ENCODE measurements at places on chromosomes 3 and 15.

DNA sequence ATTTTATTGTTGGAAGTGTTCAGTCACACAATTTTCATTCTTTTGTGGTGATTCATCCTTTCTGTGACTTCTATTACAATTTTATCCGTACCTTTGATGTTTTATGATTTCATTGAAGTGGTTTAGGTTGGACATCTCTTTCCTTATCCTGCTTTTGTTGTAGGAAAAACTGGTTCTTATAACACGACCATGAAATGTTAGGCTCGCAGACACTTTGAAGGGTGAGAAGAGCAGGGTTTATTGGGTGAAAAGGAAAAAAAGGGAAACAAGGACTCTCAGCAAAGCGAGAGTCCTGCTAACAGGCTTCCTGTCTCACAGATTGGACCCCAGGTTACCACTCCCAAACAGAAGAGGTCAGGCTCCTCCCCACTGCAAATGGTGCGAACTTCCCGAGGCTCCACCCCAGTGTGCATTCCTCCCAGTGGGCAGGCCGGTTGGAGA is 257.4 kb downstream of the STXBP5L start:
- no peak for DNase-seq

- no peak for DNase-seq
Measured at GRCh38 chr3:116405231-116405630, 40.1 kb downstream of the LSAMP start.

GRCh38 chr3:194058189-194058571 is 77.8 kb upstream of the HES1 start:
- DNase-seq: no peak

DNA sequence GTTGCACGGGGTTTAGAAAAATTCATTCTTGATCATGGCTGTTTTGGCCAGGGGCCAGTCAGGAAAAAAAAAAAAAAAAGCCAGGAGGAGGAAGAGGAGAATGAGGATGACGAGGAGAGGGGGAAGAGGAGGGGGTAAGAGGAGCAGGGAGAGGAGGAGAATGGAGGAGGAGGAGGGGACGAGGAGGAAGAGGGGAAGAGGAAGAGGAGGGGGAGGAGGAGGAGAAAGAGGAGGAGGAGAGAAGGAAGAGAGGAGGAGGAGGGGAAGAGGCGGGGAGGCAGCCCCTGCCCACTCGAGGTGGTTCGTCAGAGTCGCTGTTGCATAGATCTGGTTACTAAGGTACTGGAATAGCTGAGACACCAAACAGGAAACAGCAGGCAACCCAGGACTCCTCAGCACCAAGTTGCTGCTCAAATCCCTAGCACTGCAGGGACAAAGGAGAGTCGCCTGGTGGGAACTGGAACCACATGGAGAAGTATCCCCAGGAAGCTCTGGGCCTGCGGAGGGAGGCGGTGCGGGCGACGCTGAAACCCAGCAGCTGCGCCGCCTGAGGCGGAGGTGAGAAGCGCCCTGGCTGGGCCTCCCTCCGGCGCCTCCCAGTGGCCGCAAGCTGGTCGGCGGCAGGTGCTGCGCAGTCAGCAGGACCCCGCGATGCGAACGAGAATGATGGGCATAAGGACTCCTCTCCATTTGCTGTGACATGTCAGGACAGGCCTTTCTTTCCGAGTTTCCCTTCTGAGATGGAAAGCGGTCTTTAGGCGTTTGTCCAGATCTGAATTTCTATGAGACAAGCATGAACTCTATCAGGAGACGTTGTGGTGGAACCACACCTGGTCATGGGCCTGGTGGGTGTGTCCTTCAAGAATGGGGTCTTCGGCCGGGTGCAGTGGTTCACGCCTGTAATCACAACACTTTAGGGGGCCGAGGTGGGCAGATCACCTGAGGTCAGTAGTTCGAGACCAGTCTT is 17.5 kb downstream of the FAM240A start:
- DNase-seq: peak; percentile 63

- no peak for DNase-seq
Measured at GRCh38 chr3:127551178-127551577, 39.4 kb downstream of the TPRA1 start.

DNA sequence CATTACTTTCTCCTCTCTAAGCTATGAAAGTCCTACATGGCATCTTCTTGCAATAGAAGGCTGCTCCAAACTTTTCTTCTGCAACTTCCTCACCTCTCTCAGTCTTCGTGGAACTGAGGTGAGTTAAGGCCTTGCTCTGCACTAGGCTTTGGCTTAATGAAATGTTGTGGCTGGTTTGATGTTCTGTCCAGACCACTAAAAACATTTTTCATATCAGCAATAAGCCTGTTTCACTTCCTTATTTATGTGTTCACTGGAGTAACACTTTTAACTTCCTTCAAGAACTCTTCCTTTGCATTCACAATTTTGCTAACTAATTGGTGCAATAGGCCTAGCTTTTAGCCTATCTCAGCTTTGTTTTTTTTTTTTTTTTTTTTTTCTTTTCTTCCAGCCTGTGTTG is 335.3 kb upstream of the NECTIN3 start:
- no peak for DNase-seq

DNA sequence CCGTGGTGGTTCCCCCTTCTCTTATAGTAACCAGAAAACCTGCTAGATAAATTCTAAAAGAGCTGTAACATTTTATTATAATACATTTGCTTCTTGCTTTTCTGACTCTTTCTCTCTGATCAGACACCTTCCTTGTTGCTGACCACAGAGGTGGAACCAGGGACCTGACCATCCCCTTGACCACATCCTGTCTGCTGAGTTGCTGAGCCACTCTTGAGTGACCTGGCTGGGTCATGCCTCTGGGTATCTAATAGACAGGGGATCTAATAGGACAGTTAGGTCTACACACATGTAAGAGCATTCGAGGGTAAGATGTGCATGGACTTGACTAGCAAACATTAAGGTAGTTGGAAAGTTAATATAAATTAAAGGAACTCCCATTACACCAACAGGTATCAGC is 22.8 kb upstream of the TRIM59 start:
- DNase-seq: no peak

- DNase-seq: no peak
Measured at GRCh38 chr3:134251731-134252391, 1.2 kb upstream of the RYK start.

DNA sequence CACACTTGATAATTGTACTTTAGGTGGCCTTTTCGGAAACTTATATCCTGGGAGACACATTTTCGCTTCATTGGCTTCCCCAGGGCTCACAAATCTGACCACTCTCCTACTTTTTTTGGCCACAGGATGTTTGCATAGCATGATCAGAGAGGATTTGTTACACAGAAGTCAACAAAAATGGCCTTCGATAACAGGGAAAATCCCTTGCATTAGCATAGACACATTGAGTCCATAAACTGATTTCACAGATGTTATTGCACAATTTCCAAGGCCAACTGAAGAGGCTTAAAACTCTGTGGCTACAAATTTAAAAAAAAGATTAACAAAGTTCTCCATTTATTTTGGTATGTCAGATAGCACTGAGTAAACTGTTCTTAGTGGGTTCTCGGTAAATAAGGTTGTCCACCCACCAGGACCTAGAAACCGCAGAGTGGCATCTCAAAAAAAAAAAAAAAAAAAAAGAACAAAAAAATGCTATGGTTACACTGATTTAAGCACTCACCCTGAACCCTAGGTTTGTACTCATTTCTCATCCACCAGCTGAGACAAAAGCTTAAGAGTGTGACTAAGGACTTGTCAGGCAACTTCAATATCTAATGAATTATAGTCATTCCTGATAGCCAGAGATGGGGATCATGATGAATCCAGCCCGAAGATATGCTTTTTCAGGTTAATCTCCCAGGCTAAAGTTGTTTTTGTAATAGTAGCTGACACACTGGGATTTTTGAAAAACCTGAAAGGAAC is 188.9 kb upstream of the SYNPR start:
- no peak for DNase-seq

DNA sequence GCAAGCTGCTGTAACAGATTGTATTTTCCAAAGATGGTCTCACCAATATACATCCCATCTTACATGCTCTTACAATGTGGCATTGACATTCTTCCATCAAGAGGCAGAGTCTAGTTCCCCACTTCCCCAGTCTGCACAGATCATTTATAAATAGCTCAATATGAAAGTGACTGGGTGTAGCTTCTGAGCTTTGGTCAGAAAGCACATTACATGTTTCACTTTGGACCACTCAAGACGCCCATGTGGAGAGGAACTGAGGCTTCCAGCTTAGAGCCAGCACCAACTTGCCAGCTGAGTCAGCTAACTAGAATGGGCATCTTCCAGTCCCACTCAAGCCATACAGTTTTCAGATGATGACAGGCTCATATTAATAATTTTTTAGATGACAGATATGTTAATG is 45.5 kb downstream of the GREM1 start:
- DNase-seq: no peak

DNA sequence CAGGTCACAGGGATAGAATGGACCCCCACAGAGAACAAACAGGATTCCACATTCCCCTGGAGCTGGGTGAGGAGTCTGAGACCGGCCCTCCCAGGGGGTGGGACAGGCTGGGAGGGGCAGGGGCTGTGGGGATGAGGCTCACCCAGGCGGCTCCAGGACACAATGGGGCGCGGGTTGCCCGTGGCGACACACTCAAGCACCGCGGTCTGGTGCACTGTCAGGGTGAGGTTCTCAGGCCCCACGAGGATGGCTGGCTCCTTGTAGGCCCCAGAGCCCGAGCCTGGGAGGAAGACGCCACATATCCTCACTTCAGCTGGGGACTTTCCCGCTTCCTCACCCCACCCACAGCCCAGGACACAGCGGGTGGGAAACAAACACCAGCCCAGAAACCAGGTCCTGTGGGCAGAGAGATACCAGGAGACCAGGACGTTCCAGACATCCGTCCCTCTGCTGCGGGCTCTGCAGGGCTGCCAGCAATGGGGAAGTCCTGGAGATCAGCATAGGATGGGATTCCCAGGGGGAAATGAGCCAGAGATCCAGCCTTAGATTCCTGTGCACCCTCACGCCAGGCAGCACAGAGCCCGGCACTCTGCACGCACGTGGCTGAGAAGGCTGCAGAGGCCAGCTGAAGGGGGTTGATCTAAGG is 30.2 kb downstream of the RNU5B-1 start:
- no peak for DNase-seq

- DNase-seq: no peak
Measured at GRCh38 chr15:78092261-78093041, at the start of gene SH2D7. Gene SH2D7, plus strand, starts transcription at chr15:78092561. Its CDS starts 24 bp downstream, at chr15:78092585.

GRCh38 chr3:11155341-11156025 is 1.2 kb downstream of the HRH1 start:
- DNase-seq: no peak

DNA sequence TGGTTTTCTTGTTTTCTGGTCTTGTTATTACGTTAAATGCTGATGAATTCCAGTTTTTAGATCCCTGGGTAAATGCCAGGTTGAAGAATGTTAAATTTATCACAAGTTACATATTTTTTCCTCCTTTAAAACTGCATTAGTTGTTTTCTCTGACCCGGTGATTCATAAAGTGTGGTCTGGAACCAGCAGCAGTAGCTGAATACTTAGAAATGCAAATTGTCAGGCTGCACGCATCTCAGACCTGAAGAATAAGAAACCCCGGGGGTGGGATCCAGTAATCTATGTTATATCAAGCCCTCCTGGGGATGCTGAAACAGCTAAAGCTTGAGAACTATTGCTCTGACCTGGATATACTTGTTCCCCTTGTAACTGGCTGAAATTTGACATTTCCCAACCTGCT is 69.1 kb downstream of the PEX5L start:
- DNase-seq: no peak

- no peak for DNase-seq
Measured at GRCh38 chr3:69838217-69838616, 99.0 kb downstream of the MITF start.

- no peak for DNase-seq
Measured at GRCh38 chr15:66880380-66881155, 178.5 kb downstream of the SMAD6 start.

DNA sequence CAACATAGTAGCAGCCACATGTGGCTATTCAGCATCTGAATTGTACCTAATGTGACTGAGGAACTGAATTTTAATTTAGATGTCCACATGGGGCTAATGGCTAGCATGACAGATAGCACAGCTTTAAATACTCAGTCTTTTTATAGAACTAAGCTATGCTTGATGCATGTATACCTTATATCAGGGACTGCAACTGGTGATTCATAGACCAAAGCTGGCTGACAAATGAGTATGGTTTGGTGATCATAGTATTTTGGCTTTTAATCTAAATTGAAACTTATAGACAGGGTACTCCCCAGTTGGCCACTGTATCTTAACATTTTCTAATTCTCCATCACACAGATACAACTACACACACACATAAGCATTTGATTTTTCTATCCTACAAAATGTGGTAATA is 83.6 kb downstream of the IGSF11 start:
- DNase-seq: no peak

DNA sequence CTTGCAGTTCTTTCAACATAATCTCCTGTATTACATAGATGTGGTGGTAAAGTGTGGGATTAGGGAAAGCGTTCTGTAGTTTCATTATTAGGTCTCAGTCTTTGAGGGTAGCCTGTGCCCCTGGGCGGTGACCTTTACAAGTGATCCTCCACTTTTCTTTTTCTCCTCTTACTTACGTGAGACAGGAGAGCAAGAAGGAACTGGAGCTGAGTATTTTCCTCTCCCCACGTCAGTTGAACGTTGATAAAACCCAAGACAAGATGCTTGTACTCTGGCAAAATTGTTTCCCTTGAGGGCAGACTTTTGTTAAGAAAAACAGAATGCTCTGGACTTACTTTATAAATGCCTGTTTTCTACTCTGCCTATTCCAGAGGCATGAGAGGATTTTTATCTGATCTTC is 378.7 kb downstream of the ZNF385D start:
- no peak for DNase-seq

GRCh38 chr3:159861369-159861987 is 127.2 kb upstream of the IL12A start:
- DNase-seq: no peak

DNA sequence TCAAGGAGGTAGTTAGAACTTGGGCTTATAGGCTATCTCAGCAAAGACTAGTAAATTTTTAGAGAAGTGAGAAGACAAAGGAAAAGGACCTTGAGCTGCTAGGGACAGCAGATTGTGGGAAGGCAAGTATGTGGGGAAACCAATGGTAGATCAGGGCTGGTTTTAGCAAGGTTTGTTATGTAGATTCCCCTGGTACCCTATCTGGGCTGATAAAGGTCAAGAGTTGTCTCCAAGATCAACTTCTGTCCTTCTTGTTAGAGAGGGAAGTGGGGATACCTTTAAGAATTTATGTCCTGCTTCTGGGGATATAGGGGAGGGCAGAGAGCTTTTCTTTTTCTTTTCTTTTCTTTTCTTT is 28.9 kb downstream of the KAT2B start:
- no peak for DNase-seq
